DMS 273 treated with DMSO at 0.1 percent for 48 hours (cell line): ENCODE measurements at places on chromosomes 7 and 10.

DNA sequence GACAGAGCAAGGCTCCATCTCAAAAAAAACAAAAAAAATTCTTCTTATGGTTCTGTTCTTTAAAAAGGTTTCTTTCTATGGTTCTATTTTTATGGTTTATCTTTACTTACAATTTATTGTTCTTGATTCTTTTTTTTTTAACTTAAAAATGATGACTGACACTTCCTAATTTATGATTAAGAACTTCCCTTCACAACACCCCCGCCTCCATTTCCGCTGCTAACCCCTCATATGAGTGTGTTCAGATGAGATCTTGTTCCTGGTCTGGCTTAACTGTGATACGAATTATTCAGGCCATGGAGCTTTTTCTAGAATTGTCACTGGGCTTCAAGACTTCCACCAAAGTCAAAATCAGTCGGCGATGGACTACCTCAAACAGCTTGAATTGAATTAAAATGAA, 33.9 kb downstream of the PTER start:
- no peak for DNase-seq

DNA sequence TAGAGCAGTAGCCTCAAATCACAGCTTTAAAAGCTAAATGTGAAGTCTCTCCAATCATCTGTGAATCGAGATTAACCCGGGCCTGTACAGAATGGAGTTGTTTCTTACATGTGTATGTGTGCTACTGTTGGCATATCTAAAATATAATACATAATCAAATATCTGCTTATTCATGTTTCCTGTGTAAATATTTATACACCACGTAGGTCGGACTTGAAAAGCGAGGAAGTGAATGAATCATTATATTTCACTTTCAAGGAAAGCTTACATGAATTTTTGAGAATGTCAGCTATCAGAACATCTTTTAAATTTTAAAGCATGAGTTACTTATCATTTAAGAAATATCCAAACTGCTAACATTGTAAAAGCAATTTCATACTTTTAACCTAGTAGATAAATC, 233.3 kb downstream of the SLC25A13 start:
- no peak for DNase-seq

- DNase-seq = no peak
Measured at GRCh38 chr10:33800545-33800944, 466.1 kb upstream of the NRP1 start.

DNA sequence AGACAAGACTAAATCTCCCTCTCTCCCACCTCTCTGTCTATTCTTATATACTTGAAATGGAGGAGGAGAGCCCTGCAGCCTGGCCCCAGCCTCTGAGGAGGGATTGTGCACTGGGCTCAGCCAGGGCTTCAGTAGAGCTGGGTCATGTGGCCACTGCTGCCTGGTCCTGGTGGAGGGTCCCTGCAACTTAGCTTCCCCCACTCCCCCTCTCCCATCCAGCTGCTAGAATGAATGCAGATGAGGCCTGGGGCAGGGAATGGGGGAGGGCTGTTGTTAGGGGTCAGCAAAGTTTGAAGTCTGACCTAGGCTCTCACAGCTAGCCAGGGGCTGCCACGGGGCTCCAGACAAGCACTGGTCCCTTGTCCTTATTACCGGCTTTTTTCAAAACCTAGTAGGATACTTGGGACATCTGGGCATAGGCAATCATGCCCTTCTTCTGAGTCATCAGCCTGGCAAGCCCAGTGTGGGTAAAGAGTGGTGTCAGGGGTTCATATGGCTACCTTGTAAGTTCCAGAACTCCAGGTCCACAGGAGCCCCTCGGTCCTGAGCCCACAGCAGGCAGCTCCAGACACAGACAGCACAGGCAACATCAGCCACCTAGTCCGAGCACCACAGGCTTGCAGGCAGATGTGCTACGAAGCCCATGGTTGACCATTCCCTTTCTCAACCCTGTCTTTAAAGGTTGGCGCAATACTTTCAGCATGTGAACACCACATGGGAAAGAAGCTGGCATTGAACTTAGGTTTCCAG, 12.8 kb upstream of the CXCL12 start:
- DNase-seq = no peak

DNA sequence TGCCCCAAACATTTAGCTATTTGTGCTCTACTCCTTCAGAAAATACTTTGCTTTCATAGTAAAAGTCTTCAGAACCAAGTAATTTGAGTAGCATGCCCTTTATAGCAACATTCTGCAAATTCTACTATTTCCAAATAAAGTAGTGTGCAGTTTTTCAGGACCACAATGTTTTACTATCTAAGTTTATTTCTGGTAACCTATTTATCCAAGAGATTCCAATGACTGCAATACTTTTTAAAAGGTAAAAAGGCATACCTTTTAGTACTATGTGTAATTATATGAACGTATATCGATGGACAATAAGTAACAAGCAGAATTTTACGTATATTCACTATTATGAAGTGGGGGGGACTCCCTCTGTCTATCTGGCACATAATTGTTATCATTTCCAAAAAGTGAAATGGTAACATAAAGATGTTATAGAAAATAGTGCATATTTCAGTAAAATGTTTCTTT, 6.9 kb upstream of the CAV2 start:
- no peak for DNase-seq

DNA sequence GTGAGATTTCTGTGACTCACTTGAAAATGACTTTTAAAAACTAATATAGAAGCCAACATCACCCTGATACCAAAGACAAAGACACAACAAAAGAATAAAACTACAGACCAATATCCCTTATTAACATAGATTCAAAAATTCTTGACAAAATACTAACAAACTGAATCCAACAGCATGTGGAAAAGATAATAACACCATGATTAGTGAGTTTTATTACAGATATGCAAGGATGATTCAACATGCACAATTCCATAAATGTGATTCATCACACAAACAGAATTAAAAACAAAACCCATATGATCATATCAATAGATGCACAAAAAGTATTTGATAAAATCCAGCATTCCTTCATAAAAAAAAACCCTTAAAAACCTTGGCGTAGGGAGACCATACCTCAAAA, 6.5 kb downstream of the MGAM start:
- no peak for DNase-seq

DNA sequence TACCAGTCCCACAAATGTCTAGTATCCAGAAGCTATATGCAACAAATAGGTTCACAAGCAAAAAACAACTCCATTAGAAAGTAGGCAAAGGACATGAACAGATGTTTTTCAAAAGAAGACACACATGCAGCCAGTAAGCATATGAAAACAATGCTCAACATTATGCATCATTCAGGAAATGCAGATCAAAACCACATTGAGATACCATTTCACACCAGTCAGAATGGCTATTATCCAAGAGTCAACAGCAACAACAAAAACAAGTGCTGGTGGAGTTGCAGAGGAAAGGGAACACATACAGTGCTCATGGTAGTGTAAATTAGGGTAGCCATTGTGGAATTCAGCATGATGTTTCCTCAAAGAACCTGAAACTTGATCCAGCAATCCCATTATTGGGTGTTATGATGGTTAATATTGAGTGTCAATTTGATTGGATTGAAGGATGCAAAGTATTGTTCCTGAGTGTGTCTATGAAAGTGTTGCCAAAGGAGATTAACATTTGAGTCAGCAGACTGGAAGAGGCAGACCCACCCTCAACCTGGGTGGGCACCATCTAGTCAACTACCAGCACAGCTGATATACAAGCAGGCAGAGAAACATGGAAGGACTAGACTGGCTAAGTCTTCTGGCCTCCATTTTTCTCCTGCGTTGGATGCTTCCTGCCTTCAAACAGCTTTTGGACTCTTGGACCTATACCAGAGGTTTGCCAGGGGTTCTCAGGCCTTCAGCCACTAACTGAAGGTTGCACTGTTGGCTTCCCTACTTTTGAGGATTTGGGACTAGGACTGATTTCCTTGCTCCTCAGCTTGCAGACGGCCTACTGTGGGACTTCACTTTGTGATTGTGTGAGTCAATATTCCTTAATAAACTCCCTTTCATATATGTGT, 218.4 kb upstream of the SEMA3D start:
- DNase-seq = no peak

GRCh38 chr7:103100348-103100747, 25.4 kb downstream of the ARMC10 start:
- DNase-seq = no peak

DNA sequence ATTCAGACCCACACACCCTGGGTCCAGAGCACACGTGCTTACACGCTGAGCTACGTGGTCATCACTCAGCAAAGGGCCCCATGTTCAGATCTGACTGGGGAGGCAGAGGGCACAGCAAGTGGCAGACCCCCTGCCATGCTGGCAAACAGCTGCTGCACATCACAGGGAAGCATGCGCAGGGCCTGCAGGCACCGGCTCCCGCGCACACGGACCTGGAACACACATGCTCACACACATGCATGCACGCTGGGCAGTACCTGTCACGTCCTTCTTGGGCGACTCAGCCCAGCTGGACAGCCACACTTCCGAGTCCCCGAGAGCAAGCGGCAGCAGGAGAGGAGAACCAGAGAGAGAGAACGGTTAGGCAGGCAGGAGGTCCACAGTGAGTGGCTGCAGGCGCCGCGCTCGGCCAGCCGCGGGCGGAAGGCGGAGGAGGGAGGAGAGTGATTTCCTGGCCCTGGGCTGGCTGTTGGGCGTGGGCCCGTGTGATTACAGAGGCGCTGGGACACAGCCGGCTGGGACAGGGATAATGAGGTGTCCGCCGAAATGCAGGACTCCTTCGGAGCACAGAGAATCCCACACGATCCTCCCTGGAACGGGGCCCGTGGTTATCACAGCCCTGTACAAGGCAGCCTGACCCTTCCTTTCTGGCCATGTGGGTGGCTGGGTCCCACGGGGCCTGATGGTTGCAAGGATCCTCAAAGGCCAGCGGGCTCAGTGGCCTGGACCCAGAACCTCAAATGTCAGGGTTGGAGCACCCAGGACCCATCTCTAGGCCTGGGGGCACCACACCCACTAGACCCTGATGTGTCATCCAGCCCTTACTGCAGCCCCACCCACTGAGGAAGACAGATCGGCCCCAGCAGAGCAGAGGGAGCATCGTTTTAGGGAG, 175.1 kb downstream of the NEURL1 start:
- DNase-seq = no peak

DNA sequence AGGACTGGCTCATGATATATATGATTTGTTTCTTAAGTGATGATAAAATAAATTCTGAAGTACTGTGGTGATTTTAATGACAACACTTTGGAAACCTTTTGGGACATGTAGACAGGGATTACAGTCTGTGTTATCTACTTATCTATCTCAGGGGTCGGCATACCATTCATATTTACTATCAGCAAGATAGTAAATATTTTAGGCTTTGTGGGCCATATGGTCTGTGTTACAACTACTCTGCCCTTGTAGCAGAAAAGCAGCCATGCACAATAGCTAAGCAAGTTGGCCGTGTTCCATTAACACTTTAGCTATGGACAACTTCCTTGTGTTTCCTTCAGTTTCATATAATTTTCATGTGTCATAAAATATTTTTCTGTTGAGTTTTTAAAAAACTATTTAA, 97.8 kb upstream of the PRPS1L1 start:
- DNase-seq = no peak

GRCh38 chr7:82194016-82194643, 249.4 kb downstream of the CACNA2D1 start:
- no peak for DNase-seq

GRCh38 chr7:37176079-37176478, 272.6 kb downstream of the ELMO1 start:
- DNase-seq = no peak

DNA sequence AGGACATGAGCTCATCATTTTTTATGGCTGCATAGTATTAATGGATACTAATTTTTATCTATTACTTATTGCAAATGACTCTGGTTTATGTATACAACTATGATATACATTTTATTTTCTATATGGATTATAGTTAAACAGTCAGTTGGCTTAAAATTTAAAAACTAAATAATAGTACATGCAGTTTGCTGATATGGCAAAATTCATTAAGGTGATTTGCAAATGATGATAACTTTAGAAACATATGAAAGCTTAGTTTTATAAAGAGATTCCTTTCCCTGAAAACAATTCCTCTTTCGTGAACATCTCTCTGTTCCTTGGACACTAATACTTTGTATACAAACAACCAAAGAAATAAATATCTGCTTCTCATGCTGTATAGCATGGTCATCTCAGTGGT, 165.5 kb upstream of the SEMA3E start:
- DNase-seq = no peak

DNA sequence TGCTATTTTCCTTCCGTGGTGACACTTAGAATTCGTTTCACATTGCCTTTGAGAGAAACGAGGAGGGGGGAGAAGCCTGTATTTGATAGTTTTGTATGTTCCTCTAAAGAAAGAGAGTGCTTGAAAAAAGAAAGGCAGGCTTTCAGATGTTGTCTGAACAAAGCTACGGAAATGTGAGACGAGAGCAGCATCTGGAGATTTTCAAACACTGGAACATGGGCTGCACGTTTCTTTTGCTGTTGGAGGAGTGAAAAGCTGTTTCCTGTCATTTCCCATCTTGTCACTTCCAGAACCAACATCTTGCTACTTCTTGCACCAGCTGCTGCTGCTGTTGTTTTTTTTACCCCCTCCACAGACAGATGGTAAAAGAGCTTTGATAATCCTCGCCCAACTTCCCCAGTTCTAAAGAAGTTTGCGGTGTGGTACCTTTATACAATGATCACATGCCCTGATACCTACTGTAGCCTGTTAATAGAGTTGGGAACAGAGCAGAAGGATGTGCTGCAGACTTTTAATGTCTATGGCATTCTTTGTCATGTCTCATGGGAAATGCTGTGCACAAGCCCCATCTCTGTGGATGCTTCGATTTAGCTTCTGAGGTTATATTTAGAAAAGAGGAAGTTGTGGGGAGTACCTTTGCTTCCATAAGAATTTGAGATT, 408.1 kb downstream of the AUTS2 start:
- peak; percentile 96 for DNase-seq

DNA sequence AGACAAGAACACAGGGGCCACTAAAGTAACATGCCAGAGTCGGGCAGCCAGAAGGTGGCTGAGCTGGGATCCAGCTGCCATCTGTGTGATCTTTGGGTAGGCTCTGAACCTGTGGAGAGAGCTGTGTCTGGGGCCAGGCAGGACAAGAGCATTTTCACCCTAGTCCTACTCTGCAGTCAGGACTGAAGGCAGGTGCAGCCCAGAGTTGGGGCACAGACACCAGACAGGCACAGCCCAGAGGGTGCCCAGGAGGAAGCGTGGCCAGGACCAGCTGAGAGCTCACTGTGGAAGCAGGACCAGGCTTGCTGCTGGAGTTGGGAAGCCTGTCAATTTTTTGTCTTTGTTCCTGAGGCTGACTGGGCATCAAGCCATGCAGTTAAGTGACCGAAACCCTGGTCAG, 113.6 kb downstream of the ADCY1 start:
- DNase-seq = no peak

GRCh38 chr7:53001221-53001620, 34.2 kb upstream of the POM121L12 start:
- no peak for DNase-seq

- DNase-seq = no peak
Measured at GRCh38 chr7:139823959-139824521, 5.0 kb upstream of the TBXAS1 start.

DNA sequence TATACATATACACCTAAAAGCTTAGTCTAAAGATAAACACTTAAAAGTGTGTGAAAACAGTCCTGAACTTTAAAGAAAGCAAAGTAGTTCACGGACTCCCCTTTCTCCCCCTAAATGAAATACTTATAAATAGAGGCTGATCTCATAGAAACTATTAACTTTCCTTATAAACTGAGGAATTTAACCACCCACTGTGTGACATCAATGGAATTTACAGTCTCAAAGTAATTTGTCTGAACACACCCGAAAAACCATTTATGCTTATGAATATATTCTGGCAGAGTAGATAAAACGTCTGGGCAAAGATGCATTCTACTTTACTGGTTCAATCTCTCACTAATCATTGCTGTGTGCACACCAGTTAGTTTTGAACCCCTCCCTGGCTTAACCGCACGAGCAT, 181.8 kb upstream of the DGKB start:
- DNase-seq = no peak
